ENCODE measurements at places on chromosomes 13 and 19. TPM values are rescaled to one million over a fixed set of nuclear protein-coding genes. Genes with fewer than 3 reads are reported as not detected.

KLK6 gene
- total RNA-seq: not detected

ZSCAN4 gene
- not detected for total RNA-seq

CDX2 gene
- total RNA-seq: 0.04 TPM

PLEKHF1 gene
- 12.7 TPM for total RNA-seq

PPP1R12C gene
- 110 TPM for total RNA-seq

SHISA2 gene
- total RNA-seq: not detected

ATP4B gene
- not detected for total RNA-seq

ISOC2 gene
- 135 TPM for total RNA-seq

ZNF579 gene
- 15.0 TPM for total RNA-seq

CABP5 gene
- total RNA-seq: not detected

MFSD12 gene
- 112 TPM for total RNA-seq

FBN3 gene
- 0.04 TPM for total RNA-seq

ICAM5 gene
- 89.5 TPM for total RNA-seq

ZNF226 gene
- total RNA-seq: 8.2 TPM

PDS5B gene
- total RNA-seq: 23.7 TPM

CACNG6 gene
- not detected for total RNA-seq

INTS6 gene
- 20.2 TPM for total RNA-seq

MYH14 gene
- 0.86 TPM for total RNA-seq

LHB gene
- total RNA-seq: not detected

LRFN3 gene
- 0.31 TPM for total RNA-seq

GRK1 gene
- not detected for total RNA-seq

ZNF829 gene
- total RNA-seq: not detected

RUBCNL gene
- 0.45 TPM for total RNA-seq

KCNN4 gene
- total RNA-seq: 26.6 TPM

CEACAM6 gene
- 0.29 TPM for total RNA-seq

FFAR1 gene
- not detected for total RNA-seq

ARL11 gene
- total RNA-seq: 0.45 TPM

SIGLEC14 gene
- not detected for total RNA-seq

MAP4K1 gene
- 3.2 TPM for total RNA-seq

URAD gene
- total RNA-seq: not detected

ANKLE1 gene
- 6.2 TPM for total RNA-seq

NLRP7 gene
- not detected for total RNA-seq

KLK14 gene
- not detected for total RNA-seq

STOML3 gene
- total RNA-seq: not detected

SIGLEC10 gene
- 0.58 TPM for total RNA-seq

All from K562 (cell line).